ENCODE measurements at places on chromosomes 6 and 20. TPM values are rescaled to one million over a fixed set of nuclear protein-coding genes. Genes with fewer than 3 reads are reported as not detected.

GRCh38 chr6:90168693-90169131, 127.9 kb downstream of the BACH2 start:
- DNase-seq = no peak

Gene BCAS4
- total RNA-seq = 4.1 TPM

GRCh38 chr6:49732781-49733180, 11.4 kb downstream of the CRISP3 start:
- DNase-seq = no peak

DNA sequence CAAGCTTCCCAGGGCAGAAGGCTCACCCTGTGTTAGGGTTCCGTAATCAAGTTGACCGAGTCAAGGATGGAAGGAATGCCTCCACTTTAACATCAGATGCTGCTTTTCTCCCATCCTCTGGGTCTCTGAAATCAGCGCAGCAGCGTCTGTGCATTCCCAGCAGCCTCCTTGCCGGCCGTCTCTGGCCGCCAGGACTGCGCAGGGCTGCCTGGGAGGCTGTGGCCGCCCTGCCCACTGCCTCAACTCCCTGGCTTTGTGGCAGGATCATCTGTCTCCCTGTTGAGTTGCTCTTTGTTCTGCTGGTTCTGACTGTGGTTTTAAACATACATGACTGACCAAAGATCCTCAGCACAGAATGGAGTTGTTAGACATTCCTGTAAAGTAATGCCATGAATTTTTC, 56.5 kb downstream of the DLL1 start:
- DNase-seq = no peak

Gene SLC17A1
- not detected for total RNA-seq

Gene FNDC11
- total RNA-seq = 0.75 TPM

Gene MYT1
- total RNA-seq = not detected

DNA sequence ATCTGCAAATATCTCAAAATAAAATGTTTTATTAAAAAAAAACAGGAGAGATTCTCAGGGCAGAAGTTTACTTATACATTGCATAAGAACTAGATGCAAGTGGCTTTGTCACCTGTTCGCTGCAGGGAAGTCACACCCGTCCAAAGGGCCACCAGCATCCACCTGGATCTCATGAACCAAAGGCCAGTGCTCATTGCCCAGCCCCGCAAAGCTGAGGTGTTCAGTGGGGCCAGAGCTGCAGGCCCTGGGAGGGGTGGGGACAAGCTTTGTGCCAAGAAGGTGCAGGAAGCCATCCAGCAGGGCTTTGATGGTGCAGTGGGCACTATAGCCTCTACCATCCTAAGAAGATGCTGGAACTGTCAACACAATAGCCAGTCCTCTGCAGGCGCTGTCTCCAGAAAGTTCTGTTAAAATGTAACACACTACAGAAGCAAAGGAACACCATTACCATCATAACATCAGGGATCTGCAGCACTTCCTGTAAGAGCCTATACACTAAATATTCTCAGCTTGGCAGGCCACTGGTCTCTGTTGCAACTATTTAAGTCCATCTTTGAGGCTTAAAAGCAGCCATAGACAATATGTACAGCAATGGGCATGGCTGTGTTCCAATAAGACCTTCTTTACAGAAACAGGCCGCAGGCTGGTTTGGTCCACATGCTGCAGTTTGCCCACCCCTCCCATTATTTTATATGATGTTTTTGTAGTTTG, 15.7 kb upstream of the CD93 start:
- no peak for DNase-seq

- DNase-seq = no peak
Measured at GRCh38 chr6:42402184-42402583, 49.5 kb downstream of the TRERF1 start.

- DNase-seq = no peak
Measured at GRCh38 chr20:50708845-50709635, 17.7 kb upstream of the RIPOR3 start.

GRCh38 chr20:8764344-8764962, 304.4 kb upstream of the PLCB4 start:
- peak; percentile 24 for DNase-seq

GRCh38 chr6:43767553-43768505, 2.2 kb upstream of the VEGFA start:
- no peak for DNase-seq

DNA sequence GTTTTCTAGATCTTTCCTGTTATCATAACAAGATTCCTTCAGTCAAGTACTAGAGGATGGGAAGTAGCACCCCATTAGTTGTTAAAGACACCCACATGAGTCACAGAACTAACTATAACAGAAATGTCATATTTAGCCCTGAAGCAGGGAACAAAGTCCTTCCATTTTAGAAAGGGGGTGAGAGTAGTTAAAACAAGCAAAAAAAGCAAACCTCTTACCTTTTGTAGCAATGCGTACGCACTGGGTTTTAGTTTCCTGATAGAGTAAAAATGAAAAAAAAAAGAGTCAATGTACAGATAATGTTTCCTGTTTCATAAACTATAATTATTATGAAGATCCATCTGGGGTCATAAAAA, 163.7 kb upstream of the THEMIS start:
- no peak for DNase-seq

DNA sequence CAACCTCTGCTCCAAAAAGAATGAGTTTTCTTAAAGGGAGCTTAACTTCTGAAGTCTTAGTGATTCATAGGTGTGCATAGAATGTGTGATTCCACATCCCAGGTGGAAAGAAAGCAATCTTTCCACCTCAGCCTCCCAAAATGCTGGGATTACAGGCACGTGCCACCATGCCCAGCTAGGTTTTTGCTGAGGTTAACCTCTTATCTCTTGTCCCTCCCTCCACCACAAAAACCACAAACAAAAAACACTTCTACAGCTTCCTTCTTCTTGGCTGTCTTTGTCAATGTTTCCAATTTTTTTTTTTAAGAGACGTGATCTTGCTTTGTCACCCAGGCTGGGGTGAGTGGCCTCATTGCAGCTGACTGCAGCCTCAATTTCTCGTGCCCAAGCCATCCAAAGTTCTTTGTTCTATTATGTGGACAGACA, 8.1 kb upstream of the CSE1L start:
- DNase-seq = peak; percentile 20

GRCh38 chr20:18589941-18590674, 2.3 kb downstream of the DTD1 start:
- DNase-seq = no peak

- peak; percentile 51 for DNase-seq
Measured at GRCh38 chr20:43563429-43563828, 4.6 kb downstream of the SGK2 start.

DNA sequence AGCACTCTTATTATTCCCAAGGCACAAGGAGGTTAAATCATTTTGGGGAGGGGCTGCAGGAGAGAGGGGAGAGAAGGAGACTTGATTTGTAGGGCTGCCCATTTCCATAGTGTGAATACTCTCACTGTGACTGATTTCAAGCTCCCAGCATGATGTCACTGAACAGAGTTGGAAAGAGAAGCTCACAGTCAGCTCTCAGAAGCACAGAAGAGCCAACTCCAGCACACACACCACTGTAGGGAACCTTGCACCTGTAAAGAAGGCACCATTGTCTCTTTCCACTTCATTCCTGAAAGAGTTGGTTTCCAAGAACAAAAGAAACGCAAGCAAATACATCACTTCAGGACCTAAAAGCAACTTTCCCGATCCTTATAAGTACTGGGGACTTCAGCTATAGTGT, 12.7 kb upstream of the STK35 start:
- no peak for DNase-seq

Gene LHFPL5
- not detected for total RNA-seq

- DNase-seq = no peak
Measured at GRCh38 chr20:54090230-54091119, 20.1 kb upstream of the BCAS1 start.

Gene DDX43
- not detected for total RNA-seq

Gene ZNF165
- 0.78 TPM for total RNA-seq

DNA sequence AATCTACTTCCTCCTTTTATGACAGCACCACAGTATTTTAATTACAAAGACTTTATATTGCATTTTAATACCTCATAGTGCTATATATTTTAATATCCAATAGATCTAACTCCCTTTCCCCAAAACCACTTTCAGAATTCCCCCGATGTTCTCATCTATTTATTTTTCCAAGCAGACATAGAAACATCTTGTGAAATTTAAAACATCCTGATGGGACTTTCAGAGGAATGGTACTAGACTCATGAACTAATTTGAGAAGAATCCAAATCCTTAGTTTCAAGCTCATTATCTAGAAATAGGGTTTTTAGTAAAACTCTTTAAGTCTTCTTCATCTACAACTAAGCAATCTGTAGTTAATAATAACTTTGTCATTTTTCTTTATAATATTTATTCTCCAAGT, 97.0 kb downstream of the TRERF1 start:
- no peak for DNase-seq

GRCh38 chr6:134079406-134079921, 27.0 kb upstream of the SLC2A12 start:
- no peak for DNase-seq

Gene KHDRBS2
- total RNA-seq = not detected

DNA sequence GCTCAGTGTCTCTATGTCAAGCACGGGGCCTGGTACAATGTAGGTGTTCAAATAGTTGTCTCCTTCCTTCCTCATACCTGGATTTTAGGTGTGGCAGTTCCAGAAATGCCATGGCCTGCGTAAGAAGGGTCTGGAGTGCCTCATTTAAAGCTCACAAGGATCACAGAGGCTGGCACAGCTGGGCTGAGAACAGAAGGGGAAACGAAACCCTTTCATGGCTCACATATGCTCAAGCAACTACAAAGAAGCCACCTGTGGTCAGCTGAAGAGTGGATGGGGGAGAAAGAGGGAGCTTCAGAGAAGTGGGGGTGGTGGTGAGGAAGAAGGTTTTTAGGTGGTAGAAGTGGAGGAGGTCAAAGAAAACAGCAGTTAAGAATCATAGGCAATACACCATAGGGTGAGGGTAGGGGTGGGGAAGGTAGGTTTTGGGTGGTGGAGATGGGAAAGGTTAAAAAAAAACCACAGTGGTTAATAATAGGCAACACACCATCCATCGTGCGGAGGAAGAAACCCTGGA, 17.0 kb upstream of the TOP1 start:
- no peak for DNase-seq

DNA sequence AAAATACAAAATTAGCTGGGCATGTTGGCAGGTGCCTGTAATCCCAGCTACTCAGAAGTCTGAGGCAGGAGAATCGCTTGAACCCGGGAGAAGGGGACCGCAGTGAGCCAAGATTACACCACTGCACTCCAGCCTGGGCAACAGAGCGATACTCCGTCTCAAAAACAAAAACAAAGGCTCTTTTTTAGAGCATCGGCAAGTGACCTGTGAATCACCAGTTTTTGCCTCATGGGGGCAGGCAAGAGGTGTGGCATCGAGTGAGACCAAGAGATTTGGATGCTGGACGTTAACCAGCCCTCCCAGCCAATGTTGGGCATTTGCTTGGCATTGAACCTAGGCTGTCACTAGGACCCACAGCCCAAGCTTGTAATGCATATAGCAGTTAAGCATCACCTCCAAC, 14.6 kb upstream of the CDK5RAP1 start:
- peak; percentile 65 for DNase-seq

GRCh38 chr6:37019065-37019450, 13.6 kb downstream of the FGD2 start:
- DNase-seq = no peak

Gene SNRPB2
- total RNA-seq = 67.3 TPM

Gene SLC32A1
- not detected for total RNA-seq

- DNase-seq = no peak
Measured at GRCh38 chr6:166173281-166173951, 5.8 kb upstream of the TBXT start.

DNA sequence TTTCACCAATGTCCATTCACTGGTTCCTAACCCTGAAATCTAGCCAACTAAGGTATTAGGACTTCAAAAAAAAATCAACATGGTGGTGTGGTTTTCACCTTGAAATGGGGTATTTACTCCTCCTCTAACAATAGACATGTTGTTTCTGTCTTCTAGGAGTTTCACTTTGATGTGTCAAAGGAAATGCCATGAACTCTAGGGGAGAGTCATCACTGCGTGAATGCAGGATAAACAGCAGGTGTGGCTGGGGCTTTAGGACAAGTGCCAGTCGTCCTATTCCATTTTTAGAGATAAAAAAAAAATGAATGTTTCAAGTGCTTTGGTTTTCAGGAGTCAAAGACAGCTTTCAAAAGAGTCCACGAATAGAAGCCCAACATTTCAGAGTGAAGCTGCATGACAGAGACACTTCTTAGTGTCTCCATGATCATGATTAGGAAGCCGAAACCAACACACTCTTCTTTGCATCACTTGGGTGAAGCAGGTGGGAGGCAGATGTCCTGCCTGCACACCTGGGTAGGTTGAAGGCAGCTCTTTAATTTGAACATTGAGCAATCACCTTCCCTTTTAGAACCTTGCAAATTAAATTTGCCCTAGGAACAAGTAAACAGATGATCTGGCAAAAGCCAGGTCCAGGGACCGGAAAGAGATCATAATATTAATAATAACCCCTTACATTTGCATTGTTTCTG, 328.5 kb upstream of the PRDM1 start:
- DNase-seq = peak; percentile 31

DNA sequence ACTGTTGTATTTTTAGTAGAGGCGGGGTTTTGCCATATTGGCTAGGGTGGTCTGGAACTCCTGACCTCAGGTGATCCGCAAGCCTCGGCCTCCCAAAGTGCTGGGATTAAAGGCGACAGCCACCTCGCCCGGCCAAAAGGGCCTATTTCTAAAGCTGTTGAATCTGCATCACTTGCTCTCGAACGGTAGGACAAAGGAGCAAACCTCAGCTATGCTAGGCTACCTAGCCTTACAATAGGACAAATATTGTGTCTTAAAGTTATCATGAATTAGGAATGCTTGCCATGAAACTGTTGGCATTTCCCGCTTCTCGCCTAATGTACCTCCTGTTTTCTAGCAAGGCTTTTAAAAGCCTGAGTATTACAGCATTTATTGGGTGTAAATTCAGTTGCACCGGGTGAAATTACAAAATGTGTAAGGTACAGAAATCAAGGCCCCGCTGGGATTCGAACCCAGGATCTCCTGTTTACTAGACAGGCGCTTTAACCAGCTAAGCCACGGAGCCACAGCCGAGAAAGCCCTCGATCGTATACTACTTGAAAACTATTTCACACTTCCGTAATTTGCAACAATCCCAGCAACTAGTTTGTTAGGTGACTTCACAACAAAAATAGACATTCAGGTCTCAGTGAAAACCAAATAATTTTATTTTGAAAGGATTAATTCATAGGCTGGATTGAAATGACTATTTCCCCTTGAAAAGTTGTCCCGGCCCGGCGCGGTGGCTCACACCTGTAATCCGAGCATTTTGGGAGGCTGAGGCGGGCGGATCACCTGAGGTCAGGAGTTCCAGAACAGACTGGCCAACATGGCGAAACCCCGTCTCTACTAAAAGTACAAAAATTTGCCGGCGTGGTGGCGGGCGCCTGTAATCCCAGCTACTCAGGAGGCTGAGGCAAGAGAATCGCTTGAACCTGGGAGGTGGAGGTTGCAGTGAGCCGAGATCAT, 211.6 kb upstream of the ZNF184 start:
- peak; percentile 38 for DNase-seq

Gene MLIP
- total RNA-seq = 18.3 TPM

GRCh38 chr6:150057501-150057951, 11.4 kb downstream of the ULBP3 start:
- no peak for DNase-seq

DNA sequence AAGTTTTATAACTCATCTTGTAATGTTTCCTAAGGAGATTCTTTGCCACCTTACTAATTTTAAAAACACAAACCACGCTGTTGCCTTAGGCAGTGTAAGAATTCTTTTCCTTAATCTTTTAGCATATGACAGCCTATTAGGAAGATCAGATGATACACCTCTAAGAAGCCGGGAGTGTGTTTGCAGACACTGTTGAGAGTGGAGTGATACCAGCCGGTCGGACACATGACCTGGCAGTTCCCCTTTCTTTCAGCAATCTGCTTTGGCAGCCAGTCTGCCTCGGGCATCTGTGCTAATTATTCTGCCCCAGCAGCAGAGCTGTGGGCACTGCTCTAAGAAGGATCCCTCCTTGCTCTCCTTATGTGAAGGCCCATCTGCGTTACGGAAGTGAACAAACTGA, 50.9 kb downstream of the PLCB4 start:
- peak; percentile 50 for DNase-seq

All from myocyte (in vitro differentiated cells).